Stimulated activated CD4-positive, alpha-beta T cell treated with anti-CD3 and anti-CD28 coated beads, Interleukin-15, amount 100 ng/mL, for 48 hours (primary cell): ENCODE measurements at places on chromosomes 2 and 18.
A peak's percentile ranks its signal among the peaks of the same experiment; 100 is the strongest.

GRCh38 chr2:47004905-47005495 lies 89.4 kb upstream of the MCFD2 start:
- no peak for DNase-seq

- DNase-seq, result no peak
These were observed 22.6 kb downstream of the FOXI3 start for GRCh38 chr2:88429929-88430328.

GRCh38 chr2:131004446-131005209 lies 88.6 kb downstream of the FAM168B start:
- no peak for DNase-seq

DNA sequence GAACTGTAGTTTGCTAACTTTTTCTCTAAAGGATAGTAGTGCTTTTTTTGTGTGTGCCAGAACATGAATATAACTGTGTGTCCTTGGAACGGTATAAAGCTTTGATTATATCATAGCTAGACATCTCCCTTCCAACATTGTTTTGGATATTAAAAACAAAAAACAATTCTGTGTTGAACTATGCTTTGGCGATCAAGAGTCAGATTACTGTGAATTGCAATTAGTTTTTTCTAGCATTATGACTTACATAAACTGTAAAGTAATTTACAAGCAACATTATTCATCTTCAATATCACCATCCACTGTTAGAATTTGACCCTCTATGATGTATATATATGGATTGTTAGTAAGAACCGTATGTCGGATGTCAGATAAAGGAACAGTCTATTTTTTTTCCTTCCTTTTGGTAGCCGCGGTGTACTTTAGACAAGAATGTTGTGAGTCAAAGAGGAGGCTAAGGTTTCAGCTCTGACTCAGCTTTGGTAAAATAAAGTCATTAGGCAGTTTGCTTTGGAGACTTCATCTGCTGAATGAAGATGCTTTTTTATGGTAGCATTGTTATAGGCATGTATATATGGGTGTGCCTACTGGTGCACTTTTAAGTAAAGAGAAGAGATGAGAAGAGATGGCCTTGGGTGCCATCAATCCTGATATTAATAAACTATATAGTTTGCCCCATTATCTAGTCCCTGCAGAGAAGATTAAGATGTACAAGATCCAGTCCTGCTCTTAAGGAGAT lies 76.4 kb downstream of the LTBP1 start:
- no peak for DNase-seq

GRCh38 chr2:219820767-219821166 lies 193.3 kb downstream of the SLC4A3 start:
- DNase-seq, result no peak

DNA sequence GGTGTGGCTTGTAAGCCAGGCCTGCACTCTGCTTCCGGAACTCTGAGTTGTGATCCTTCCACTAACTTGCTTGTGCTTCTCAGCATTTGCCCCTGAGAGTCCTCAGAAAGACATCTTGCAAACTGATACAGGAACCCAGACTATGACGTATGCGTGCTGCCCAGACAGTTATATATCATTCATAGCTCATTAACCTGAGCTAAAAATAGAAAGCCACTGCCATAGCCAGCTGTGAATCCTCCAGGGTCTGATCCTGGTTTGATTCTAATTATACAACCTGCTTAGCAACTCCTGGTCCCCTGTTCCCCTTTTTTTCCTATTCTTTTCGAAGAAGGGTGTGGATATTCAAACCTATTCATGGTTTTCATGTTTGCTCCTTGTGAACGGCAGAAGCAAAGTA lies 63.7 kb downstream of the MARCHF4 start:
- DNase-seq, result no peak

DNA sequence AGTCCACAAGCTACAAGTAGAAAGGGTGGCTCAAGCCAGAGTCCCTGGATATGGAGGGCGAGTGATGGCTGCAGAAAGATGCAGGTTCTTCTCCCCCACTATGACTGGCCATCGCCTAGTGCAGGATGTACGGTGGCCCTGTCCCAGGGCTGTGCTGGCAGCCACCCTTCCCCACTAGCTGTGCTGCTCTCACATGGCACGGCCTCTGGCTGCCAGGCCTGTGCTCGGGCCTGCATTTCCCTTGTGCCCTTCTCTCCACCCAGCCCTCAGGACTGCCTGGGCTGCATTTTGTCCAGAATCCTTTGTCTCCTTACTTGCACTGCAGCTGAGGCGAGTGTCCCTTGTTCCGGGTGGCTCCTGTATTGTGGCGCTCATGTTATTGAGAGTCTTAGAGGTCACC lies 1.6 kb upstream of the RAMP1 start:
- DNase-seq, result no peak

- no peak for DNase-seq
These were observed 8.5 kb downstream of the RFX8 start for GRCh38 chr2:101466426-101466825.

DNA sequence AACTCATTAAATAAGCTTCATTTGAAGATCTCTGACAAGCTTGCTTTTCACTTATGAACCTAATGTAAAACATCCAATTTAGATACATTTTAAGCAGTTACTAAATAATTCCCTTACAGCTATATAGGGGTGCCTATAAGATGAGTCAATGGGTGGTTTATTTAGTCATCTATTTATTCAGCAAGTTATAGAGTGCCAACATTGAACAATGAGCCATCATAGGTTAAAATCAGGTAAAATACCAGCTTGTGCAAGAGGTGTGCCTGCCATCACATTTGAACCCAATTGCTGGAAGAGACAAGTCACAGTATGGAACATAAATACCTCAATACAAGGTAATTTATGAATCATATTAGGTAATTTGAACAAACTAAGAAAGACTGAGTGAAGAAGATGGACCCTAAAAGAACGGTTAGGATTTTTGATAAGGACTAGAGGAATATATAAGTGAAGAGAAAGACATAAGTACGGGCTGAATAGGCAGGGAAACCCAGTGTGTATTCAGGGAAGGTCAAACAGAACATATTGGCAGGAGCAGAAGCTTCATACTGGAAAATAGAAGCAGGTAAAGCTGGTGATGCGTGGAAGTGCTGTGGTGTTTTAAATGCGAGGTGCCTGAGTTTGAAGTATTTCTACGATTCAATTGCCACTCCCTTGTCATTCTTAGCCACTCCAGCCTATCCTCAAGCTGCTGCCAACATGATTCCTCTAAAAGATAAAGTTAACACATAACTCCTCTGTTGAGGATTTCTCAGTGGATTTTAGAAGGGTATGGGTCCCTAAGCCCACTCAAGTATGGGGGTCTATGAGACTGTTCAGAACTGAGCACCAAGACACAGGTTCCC lies 18.9 kb upstream of the STAT4 start:
- DNase-seq, result no peak

DNA sequence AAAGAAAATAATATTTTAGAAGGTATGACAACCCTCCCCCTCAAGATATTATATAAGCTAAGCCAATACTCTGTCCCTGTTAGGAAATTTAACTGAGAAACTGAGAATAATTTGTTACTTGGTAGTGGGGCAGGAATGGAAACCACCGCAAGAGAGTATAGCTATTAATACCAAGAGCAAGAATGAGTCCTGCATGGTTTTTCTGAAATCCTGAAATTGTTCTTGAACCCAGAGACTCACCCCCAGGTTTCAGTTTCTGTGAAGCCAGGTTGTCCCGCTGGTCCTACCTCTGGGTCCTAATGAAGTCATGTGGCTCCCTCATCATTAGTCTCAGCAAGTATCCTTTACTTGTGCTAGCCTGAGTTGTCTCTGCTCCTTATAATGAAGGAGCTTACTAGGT lies 671.0 kb upstream of the ACVR2A start:
- no peak for DNase-seq

DNA sequence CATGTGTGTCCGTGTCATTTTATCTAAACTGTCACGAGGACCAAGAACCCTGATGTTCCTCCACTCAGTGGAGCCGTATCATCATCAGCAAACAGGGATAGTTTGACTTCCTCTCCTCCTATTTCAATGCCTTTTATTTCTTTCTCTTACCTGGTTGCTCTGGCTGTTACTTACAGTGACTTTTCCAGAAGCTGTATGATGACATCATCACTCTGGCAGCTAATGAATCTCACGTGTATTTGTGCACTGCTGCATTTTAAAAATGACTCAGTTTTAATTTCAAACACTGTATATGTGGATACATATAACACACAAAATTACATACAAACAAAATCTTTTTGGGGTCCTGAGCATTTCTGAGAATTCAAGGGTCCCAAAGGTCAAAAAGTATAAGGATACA lies 481.4 kb downstream of the CDH2 start:
- no peak for DNase-seq

DNA sequence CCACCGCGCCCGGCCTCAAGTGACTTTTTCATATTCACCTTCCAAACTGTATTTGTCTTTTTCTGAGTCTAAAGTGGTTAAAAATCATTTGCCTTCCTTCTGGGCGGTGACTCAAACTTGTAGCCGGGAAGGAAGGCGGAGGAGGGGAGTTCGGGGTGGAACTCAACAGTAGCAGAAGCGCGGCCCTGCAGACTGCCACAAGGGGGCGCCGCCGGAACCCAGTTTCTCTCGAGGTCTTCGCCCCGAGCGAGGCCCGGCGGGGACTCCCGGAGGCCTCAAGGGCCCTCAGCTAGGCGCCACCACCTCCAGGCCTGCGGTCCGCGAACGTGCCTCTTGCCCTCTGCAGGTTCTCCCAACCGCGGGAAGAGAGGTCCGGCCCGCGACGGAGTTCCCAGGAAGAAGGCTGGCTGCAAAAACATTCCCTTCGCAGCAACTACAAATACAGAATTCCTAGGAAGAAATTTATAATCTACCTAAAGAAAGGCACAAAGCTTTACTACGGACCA lies 16.8 kb upstream of the ITM2C start:
- DNase-seq, result peak; percentile 86

DNA sequence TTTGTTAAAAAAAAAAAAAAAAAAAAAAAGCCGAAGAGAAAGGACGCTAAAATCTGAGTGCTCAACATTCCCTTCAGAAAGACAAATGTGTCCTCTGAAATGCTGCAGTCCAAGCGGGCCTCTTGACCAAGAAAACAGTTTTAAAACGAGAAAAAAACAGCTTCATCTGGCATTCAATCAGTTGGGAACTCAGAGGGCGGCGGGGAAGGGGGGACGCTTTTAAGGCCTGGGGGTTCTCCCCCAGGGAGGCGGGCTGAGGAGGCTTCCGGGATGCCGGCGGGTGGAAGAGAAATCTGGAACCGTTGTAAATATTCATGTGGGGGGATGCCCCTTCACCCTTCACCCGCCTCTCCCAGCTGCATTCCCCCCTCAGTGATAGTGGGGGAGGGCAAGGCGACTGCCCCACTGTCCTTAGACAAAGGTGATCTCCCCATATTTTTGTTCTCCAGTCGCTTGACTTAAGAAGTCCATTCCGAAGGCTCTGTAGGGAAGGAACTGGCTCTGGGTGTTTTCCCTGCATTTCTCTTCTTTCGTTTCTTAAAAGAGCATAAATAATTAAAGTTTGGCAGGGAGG lies 3.3 kb upstream of the HOXD11 start:
- no peak for DNase-seq

- no peak for DNase-seq
These were observed 252.5 kb upstream of the SIX2 start for GRCh38 chr2:45261746-45262145.

GRCh38 chr2:45978302-45978859 lies 318.8 kb upstream of the EPAS1 start:
- no peak for DNase-seq

GRCh38 chr2:201638326-201638725 lies 5.0 kb downstream of the TMEM237 start:
- no peak for DNase-seq

GRCh38 chr2:206324869-206325268 lies 50.4 kb downstream of the ZDBF2 start:
- DNase-seq, result no peak

GRCh38 chr2:20638646-20639430 lies 12.1 kb downstream of the HS1BP3 start:
- no peak for DNase-seq

DNA sequence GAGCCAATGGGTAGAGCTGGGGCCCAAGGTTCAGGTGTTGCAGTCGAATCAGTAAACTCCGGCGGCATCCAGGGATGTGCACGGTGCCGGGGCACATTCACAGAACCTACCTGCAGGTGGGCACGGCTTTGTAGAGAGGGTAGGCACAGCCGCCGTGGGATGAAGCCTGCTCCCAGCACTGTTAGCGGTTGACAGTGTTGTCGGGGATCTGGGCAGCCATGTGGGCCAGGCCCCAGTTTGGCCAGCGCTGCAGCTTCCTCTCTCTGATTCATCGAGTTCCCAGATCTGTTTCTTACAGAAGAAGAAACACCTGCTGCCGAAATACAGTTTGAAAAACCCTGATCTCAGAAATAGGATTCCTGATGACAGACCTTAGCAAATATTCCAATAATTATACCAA lies 274.8 kb downstream of the AGAP1 start:
- no peak for DNase-seq

GRCh38 chr2:74225698-74226459 lies 27.5 kb downstream of the MTHFD2 start:
- no peak for DNase-seq

DNA sequence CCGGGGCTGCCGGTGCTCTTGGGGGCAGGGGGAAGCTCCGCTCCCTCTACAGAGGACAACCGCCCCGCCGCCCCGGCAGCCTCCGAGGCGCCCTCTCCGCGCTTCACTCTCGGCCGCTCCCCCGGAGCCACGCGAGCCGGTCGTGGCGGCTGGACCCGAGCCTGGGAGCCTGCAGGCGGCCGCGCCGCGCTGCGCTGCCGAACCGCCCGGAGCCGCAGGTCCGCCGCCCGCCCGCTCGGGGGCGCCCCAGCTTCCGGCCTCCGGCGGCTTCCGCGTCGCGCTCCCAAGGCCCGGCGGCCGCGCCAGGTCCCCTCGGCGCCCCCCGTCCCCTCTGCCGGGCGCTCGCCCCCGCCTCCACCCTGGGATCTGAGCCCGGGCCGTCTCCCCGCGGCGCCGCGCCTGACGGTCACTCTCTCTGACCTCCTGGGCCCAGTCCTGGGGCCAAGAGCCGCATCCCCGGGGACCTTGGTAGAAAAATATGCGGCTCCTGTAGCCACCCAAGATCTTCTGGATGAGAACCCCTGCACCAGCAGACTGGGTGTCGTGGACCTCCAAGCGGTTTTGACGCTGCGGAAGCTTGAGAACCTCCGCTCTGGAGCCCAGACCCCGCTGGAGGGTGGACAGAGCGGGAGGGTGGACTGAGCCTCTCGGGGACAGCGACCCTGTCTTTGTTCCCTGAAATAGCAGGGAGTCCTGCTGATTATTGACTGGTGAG lies 44.3 kb downstream of the SERTAD2 start:
- DNase-seq, result peak; percentile 65

DNA sequence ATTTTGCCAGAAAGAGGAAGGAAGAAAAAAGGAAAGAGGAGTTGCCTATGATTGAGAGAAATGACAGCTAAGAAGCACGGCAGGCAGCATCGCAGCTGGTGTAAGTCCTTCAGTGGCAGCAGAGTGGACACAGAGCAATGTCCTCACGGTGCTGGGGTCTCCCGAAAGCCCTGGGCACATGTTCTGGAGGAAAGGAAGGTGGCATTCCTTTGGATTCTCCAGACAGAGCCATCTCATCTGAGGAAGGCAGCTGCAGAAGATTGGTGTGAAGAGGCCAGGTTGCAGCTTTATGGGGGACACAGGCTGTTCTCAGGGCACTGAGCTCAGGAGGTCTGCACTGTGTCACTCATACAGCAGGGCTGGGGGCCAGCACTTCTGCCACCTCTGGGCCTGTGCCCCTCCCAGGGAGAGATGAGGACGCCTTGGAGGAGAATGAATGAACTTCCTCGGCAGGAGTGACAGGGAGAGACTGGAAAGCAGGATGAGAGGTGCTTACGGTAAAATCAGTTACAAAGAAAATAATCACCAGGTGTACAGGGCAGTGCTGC lies 252.0 kb upstream of the MYT1L start:
- DNase-seq, result no peak
